CD4-positive, alpha-beta T cell treated with Interleukin-2 at 100 ng/mL for 4 hours (primary cell): ENCODE measurements at places on chromosomes 5 and 9.

DNA sequence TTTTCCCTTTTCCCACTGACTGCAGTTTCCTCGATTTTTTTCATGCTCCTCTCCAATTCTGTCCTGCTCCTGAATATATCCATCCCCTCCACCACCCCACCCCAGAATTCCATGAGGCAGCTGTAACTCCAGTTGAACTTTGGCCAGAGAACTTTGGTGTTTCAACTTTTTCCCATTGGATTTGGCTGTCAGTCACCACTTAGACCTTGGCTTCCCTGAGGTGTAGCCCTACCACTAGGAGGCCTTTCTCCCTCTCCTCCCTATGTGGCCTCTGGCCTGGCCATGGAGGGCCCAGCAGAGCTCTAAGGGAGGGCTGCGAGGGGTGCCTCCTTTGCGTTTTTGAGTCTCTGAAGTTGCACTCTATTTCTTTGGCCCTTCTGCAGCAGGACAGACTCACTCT lies 261.3 kb downstream of the PIK3R1 start:
- DNase-seq, result no peak

GRCh38 chr5:73692166-73692640 lies 66.2 kb downstream of the ARHGEF28 start:
- DNase-seq, result peak; percentile 16

- no peak for DNase-seq
These were observed 12.2 kb upstream of the HMGCR start for GRCh38 chr5:75324791-75325190.

GRCh38 chr5:17257705-17258273 lies 40.4 kb downstream of the BASP1 start:
- no peak for DNase-seq

DNA sequence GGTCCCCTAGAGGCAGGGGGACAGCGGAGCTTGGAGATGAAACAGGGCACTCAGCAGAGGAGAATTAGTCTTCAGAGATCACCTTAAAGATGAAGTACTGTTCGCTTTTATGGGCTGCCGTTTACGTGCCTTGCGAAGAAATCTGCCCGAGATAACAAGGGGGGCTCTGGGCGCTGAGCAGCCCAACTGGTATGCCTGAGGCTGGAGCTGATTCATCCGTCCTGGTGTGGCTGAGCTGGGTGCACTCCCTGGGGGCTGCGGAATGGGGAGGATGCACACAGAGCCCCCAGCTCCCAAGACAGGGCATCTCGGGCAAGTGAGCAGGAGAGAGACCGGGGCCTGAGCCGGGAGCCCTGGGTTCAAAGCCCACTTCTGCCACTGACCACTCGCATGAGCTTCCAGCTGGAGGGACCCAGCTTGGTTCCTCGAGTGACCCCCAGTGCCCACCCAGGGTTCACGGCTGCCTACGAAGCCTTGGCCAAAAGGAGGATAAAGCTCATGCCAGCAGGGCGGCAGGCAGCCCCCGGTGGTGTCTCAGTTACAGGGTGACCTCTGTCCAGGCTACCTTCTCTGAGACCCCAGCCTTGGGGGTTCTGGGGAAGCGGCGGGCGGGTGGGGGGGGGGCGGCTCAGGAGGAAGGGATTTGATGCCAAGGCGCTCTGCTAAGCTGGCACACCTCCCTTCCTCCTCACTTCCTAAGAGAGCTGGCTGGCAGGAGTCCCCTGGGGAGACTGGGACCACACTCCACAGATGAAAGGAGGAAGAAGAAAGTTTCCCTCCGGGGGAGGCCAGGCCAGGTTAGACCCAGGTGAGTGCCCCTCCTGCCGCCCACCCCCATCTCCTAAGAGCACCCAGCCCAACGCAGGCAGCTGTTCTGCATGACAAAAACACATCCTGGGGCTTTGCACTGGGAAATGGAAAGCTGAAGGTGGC lies 5.7 kb downstream of the FIBCD1 start:
- DNase-seq, result no peak

- DNase-seq, result no peak
These were observed 179.7 kb upstream of the ANKRD55 start for GRCh38 chr5:56412601-56413379.

DNA sequence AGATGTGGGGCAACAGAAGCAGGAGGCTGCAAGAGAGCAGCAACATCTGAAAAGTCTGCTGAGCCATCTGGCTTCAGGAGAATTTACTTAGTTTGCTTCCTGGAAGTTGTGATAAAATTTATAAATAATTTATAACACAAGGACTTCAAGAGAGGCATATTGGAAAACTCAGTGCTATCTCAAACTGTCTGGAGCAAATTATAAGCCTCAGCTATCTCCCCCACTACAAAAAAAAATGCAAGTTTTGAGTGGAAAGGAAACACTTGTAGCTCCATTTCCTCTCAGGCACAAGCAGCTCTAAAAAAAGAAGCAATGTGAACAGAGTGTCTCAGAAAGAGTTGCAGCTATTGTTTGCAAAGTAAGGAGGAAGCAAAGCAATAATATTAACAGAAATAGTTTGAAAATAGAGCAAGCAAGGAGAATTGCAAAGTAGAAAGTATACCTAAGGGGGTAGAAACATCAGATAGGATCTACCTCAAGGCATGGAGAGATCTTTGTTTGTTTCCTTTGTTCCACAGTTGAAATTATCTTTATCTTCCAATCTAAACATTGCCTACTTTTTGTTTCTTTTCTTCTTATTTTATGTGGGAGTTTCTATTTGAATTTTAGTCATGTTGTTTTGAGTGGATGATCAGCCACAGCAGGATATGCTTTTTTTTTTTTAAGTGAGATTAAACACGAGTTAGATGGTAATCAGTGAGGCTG lies 55.9 kb upstream of the IL6ST start:
- DNase-seq, result peak; percentile 13

DNA sequence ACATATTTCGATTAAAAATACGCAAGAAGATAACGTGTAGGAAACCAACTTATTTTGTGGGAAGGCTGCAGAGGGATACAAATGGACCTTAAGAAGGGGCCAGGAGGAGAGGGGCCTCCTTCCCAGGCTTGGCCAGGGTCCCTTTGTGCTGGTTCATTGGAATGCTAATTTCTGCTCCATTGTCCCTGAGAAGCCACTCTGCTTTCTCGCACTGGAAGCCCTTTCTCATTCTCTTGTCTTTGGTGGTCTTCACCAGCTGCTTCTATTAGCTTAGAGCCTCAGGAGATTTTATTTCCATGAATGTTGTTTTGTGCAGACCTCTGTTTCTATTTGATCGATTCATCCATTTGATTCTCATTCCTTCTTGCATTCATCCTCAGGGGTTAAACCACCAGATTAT lies 325.4 kb downstream of the TMEM38B start:
- DNase-seq, result no peak

DNA sequence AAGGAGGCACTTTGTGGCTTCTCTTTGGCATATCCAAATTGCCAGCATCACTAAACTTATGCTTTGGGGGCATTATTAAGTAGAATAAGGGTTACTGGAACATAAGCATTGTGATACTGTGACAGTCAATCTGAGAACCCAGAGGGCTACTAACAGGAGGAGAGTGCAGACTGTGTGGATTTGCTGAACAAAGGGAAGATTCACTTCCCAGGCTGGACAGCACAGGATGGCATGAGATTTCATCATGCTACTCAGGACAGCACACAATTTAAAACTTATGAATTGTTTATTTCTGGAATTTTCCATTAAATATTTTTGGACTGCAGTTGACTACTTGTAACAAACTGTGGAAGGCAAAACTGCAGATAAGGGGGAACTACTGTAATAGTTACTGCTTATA lies 212.5 kb downstream of the TMC1 start:
- DNase-seq, result no peak

DNA sequence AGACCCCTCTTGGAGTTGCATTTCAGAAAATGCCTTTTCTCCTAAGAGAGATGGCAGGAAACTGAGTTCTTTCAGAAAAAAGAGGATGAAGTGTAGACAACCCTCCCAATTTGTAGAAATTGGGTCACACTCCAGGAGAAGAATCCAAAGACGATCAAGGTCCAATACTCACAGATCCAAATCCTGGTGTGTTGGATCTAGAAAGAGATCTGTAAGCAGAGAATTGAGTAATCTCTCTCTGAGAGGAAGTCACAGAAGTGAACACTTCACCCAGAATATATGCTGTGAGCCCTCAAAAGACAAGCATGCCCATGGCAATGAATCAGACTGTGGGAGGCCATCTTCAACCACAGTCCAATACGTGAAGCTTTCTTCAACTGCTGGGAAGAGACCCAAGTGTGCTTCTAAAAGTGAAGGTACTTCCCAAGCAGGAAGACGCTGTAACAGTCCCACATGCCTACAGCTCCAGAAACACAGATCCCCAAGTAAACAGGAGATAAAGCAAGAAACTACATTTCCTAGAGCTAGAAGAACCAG lies 182.7 kb downstream of the SMC2 start:
- no peak for DNase-seq

DNA sequence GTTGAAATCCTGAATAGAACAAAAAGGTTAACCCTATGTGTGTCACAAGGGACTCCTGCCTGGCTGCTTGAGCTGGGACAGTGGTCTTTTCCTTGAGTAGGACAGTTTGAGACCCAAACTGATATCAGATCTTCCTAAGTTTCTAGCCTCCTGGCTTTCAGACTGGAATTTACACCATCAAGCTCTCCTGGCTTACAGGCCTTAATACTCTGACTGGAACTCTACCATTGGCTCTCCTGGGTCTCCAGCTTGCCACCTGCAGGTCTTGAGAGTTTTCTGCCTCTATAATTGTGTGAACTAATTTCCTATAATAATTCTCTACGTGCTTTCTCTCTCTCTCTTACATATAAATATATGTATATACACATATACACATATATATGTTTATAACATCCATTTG lies 112.5 kb downstream of the PRR16 start:
- DNase-seq, result no peak

DNA sequence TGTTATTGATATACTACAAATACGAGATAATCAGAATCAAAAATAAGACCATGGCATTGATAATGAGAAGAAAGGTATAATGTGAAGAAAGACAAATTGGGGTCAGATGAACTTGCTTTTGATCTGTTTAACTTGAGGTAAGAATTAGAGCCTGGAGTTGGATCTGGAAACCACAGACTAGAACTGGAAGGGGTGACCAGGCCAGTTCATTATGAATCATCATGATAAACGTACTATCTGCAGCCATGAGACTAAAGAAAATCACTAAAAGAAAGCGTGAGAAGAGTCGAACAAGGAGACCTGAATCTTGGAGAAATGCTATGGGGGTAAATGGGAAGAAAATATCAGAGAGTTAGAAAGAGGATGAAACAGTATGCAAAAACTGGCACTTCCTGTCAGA lies 967.5 kb downstream of the NR2F1-AS1 start:
- no peak for DNase-seq

GRCh38 chr9:87849144-87849758 lies 33.4 kb upstream of the SPATA31E1 start:
- DNase-seq, result no peak

DNA sequence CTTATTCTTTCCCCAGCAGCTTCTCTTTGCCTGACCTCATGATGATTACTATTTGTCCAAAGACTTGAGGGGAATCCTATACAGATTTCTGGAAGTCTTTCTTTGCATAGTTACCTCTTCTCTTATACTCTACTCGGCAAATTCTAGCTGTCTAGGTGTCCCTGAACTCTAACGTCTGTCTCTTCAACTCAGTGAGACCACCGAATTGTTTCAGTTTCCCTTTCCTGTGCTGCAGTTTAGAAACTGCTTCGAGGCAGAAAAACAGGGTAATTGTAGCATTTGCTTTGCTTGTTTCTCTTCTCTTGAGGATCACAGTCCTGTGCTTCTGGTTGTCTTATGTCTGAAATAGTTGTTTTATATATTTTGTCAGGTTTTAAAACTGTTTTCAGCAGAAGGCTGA lies 14.8 kb downstream of the LVRN start:
- no peak for DNase-seq

DNA sequence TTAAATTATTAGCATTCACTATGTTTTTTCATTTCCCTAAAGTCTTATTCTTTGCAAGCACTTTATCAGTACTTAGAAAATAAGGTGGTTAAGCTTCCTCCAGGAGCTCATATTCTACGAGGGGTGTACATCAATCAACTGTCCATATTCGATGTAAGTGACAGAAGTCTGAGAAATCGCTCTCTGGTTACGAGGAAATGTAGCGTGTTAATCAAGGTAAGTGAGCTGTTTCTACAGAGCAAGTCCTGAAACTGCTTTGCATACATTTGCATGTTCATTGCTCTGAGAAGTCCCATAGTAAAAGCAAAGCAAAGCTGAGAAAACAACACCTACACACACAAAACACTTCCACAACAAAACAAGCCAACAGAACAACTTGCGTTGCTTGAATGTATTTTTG lies 893.9 kb upstream of the DMAC1 start:
- DNase-seq, result no peak

DNA sequence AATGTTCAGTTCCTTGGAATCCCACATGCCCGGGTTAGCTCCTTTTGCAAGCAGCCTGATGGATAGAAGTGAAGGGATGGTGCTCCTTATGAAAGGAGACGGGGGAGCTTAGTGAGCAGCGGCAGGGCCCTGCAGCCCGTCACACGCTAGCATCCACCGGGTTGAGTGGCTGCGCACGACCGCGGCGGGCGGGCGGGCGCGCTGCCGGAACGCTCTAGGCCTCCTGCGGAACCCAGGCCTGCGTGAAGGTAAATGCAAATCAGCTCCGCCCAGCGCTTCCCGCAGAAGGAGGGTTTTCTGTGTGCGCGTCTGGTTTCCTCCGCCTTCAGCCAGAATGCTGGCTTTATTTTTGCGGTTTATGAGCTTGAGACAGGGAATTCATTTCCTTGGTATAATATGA lies 19.8 kb downstream of the IL12B start:
- peak; percentile 6 for DNase-seq

- no peak for DNase-seq
These were observed 149.9 kb upstream of the PRR16 start for GRCh38 chr5:120314191-120314590.

DNA sequence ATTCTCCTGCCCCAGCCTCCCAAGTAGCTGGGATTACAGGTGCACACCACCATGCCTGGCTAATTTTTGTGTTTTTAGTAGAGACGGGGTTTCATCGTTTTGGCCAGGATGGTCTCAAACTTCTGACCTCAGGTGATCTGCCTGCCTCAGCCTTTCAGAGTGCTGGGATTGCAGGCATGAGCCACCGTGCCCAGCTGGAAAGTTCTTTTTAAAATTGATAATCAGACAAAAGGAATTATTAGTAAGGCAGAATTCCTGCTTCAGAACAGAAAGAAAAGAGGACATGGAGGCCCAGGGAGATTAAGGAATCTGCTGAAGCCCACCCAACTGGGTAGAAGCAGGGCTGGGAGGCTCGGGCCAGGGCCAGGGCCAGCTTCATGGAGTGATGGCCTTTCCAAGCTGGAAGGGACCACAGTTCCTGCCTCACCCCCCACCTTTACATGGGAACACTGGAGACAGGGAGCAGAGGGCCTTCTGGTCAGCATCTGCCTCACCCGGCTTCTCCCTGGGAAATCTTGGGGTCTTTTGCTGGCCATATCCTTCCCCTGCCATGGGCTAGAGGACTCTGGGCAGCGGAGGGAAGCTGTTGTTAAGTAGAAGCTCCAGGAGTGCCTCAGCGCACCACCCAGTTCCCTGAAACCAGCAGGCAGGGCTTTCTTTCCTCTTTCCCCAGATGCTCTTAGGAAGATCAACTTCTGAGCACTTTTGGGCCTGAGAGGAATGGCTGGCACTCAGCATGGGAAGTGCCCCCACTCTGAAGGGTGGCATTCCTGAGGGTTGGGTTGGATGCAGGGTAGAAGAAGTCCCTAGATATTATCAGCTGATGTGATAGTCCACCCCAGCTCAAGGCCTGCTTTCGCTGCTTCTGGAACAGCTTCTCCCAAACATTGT lies 70.1 kb downstream of the RGS3 start:
- DNase-seq, result no peak

- no peak for DNase-seq
These were observed 322.9 kb upstream of the RPS23 start for GRCh38 chr5:82601077-82601476.
